ENCODE measurements at places on chromosomes 7 and 10.

- no peak for DNase-seq
Measured at GRCh38 chr10:49225218-49225876, 37.2 kb upstream of the TMEM273 start.

DNA sequence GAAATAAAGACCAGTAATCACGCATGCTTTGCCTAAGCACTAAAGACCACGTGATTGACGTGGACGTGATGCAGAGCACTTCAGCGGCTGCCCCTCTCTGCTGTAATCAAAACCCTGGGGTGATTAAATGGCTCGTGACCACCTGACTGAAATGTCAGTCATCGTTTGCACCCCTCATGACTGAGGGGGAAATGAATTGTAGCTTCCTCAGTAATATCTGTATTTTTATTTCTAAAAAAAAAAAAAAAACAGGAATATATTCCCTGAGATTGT, 148.1 kb upstream of the RSU1 start:
- no peak for DNase-seq

DNA sequence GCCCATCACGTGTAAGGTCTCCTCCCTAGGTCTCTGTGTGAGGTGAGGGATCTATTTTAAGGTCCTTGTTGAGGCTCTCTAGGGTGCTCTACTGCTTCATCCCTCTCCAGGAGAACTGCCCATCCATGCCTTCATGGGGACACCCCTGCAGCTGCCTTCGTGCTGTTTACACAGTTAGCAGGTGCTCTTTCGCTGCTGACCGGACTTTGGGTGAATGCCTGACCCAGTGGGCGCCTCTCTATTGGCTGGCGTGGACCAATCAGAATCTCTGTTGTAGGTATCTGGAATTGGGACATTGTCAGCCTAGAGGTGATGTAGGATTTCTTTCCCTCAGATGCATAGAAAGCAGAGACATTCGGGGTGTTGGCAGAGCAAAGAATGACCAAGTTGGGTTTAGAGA, 38.7 kb upstream of the HMX3 start:
- DNase-seq, result no peak

DNA sequence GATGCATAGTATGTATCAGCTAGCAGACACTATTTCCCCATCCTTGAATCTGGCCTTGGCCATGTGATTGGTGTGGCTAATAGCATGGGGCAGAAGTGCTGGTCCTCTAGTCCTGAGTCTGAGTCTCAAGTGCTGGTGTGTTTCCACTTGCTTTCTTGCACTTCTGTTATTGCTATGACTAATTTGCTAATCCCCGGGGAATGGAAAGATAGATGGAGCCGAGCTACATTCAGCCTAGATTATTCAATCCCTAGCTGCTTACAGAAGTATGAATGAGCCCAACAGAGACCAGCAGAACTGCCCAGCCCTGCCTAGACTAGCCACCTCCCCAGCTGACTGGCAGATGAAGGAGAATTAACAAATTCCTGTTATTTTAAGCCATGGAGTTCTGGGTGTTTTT, 53.2 kb upstream of the SYPL1 start:
- DNase-seq, result no peak

- no peak for DNase-seq
Measured at GRCh38 chr10:29895456-29895855, 163.9 kb downstream of the JCAD start.

- no peak for DNase-seq
Measured at GRCh38 chr10:96497391-96497790, 16.3 kb downstream of the TLL2 start.

DNA sequence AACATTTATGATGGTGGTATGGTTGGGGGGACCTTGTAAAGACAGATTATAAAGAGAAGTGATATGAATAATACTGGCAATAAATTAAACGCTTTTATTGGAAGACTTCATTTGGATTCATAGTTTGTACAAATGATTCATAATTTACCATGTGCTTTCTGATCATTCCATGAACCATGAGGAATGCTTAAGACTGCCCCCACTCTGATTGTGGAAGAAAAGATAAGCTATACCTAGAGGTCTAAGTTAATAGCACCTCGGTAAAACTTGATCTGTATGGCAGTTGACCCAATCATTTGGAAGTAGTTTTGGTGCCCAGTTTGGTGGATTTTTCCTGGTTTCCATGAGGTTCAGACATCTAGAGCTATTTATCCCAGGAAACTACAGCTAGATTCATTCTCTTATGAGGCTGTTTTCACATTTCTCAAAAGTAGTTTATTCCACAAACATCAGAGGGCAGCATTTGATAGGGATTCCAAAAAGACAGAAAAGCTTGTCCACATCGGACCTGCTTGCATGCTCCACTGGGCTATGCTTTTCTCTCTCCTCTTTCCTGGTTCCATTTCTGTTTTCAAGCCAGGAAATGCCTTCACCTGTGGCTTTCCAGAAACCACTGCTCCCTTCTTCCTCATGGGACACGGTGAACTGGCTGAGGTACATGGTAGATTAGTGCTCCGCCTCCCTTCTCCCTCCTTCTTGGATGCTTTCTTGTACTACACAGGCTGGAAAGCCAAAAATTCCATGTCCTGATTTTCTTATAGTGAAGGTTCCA, 29.2 kb downstream of the TFAM start:
- no peak for DNase-seq

GRCh38 chr7:11655642-11656041, 176.4 kb downstream of the THSD7A start:
- DNase-seq, result no peak

DNA sequence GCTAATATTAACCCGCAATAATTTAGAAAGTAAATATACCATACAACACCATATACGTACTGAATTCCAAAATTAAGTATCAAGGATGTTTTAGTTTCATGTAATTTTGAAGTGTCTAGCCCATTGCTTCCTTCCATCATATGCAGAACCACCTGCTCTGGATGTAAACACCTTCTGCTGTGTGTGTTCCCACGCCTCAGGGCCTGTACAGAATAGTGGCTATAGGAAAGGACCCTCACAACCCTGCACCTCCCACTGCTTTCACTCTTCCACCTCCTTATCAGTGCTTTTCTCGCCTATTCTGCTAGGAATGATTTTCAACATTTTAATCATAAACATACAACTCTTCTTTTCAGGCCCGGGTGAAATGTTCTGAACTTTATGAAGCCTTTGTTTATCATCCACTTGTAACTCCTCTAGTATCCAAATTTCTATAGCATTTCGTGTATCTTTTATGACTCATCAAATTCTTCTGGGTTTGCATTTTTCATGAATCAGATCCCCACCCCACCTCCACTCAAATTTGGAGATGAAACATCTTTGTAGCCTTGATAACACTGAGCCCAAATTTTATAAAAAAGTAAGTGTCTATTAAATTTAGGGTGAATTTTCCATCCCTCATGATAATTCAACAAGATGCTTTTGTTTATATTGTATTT, 1106.8 kb upstream of the C7orf33 start:
- DNase-seq, result no peak

DNA sequence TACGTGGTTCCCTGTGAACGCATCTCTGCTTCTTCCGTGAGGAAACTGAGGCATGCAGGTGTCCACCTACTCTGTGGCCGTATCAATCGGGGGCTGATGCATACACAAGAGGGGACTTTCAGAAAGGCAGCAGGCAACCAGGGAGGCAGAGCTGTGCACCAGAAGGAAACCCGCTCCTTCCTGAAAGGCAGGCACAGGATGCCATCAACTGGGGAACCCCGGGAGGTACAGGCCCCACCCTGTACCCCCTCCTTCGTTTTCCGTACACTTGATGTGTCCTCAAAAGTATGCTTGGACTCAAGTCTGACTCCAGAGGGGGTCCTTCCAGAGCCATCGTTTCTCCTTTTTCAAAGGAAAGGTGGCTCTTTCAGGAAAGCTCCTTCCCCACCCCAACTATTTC, 59.5 kb downstream of the ASB13 start:
- no peak for DNase-seq

DNA sequence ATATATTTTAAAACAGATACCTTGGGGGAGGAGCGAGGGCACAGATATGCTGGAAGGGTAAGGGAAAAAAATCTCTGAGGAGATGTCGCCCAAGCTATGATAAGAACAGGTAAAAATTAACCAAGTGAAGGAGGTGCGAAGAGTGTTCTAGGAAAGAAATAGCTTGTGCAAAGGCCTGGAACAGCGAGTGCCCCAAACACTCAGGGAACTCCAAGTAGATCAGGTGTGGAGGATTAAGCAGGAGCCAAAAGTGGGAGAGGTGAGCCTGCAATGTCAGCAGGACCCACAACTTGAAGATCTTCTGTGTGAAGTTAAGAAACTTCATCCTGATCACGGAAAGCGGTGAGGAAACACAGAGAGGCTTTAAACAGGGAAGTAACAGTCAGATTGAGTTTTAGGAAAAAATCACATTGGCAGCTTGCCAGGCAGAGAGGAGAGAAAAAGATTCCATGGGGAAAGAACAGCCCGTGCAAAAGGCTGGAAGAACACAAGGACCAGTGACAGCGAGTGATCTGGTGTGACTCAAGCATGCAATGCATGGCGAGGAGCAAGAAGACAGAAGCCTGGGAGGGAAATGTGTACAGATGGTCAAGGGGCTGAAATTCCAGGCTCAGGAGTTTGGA, 30.7 kb downstream of the FGF8 start:
- DNase-seq, result no peak

GRCh38 chr7:24755541-24756407, 1.5 kb downstream of the GSDME start:
- DNase-seq, result peak; percentile 24

GRCh38 chr10:71974489-71975021, 10.4 kb downstream of the CHST3 start:
- DNase-seq, result peak; percentile 81

DNA sequence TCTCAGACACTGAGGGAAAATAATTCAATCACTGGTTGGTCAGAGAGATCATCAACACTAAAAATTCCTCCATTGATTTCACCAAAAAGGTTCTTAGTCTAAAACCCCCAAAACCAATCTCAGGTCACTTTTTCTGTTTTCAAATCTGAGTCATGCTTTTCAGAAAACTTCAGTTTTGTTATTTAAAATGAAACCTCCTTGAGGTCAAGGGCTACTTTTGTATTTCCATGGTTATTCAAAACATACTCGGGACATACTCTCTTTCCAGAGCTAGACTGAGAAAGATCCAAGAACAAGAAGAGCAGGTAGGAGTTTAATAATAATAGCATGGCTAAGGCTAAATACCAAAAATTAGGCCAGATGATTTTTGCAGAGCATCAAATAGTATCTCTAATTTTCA, 152.8 kb downstream of the SDHAF3 start:
- no peak for DNase-seq

- no peak for DNase-seq
Measured at GRCh38 chr10:778626-779330, 89.3 kb upstream of the DIP2C start.

DNA sequence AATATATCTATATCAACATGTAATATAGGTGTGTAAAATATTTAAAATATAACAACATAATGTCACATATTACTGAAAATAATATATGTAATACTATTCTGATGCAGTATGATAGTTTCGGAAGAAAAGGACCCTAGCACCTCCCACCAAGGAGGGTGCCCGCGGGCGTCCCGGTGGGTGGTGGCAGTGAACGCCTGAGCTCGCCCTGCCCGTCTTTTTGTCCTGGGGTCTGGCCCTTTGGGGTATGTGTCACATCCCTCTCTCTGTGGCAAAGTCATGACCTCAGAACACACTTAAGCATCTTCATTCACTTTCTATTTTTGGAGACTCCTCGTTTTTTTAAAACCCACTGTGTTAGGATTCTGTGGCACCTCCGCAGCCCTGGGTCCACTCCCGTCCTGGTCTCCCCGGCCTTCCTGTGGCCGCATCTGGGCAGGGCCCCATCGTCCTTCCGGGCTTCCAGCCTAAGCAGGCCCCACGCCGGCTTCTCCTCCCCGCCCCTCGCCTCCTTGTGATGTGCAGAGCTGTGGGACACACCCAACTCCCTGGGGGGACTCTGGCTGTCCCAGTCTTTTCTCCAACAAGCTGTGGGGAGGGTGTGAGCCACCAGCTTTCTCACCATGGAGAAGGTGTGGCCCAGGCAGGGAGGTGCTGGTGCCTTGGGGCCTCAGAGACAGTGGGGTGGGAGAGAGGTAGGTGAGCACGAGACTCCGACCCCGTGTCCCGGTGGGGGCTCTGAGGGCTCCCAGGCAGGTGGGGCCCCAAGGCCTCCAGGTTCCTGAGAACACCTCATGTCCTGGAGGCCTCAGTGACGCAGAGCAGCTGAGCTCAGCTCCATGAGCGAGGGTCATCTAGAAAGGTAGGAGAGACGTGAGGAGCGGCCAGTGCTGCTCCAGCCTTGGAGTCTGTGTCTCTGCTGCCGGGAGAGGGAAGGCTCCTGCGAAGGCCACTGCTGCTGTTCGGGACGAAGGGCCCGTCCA, 16.5 kb downstream of the PWWP2B start:
- no peak for DNase-seq

DNA sequence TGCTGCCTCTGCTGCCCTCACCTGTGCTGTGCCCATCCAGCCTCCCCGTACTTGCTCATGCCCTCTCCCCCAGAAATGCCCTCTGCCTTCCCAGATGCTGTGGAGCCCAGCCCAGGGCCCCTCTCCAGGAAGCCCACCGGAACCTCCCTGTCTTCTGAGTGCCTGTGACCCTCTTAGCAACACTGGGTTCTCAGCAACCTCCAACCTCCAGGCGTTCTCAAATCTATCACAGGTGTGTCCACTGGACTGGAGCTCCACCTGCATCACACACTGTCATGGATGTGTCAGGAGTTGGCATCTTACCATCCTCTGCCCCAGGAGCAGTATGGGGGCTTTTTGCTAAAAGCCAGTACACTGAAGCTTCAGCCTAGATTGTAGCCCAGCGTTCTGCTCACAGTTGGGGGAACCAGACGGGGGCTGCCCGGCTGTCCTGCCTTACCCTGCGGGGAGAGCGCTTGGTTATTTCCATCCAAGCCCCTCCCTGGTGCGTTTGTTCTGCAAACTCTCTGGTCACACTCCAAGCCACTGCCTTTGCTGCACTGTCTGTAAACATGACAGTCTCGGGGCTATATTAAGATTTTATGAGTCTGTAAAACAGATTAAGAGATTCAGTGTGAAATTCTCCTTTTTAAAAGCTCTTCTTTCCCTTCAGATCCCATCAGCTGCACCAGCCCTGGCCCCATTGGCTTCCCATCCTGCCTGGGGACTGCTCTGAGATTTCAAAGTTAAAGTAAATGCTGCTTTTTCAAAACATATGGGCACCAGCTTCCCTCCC, 71.3 kb upstream of the CPXM2 start:
- DNase-seq, result no peak

DNA sequence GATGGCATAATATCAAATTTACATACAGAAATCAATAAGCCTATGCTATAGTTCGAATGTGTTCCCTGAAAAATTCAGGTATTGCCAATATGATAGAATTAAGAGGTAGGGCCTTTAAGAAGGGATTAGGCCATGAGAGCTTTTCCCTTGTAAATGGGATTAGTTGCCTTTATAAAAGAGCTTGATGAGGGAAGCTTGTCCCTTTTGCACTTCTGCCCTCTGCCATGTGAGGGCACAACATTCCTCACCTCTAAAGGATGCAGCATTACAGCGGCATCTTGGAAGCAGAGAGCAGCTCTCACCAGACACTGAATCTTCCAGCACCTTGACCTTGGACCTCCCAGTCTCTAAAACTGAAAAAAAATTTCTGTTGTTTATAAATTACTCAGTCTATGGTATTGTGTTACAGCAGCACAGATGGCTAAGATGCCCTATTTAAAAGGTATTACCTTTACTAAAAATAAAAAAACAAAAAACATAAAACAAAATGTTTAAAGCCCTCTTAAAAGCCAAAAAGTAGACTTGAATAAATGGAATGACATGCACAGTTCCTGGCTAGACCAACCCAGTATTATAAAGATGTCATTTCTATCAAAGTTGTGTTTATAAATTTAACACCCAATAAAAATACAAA, 909.6 kb downstream of the REEP3 start:
- DNase-seq, result no peak

GRCh38 chr10:78774614-78774998, 294.2 kb upstream of the ZMIZ1 start:
- DNase-seq, result no peak
